ENCODE measurements at places on chromosomes 7 and 10.

- DNase-seq, result no peak
These were observed 65.5 kb upstream of the SRPK2 start for GRCh38 chr7:105454095-105454747.

DNA sequence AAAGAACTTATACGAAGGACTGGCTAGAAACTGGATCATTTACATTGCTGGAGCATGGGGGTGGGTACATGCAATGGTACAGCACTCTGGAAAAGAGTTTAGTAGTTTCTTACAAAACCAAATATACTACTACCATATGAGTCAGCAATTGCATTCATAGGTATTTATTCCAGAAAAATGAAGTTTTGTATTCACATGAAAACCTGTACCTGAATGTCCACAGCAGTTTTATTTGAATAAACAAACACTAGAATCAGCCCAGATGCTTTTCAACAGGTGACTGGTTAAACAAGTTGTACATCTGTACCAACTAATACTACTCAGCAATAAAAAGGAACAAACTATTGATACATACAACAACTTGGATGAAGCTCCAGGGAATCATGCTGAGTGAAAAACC is 3.4 kb downstream of the SCIN start:
- no peak for DNase-seq

- no peak for DNase-seq
These were observed 59.9 kb downstream of the CACUL1 start for GRCh38 chr10:118694848-118695247.

- no peak for DNase-seq
These were observed 39.8 kb downstream of the ELFN1 start for GRCh38 chr7:1709900-1710299.

- peak; percentile 13 for DNase-seq
These were observed 629.1 kb downstream of the PARD3 start for GRCh38 chr10:34185998-34186397.

- DNase-seq, result no peak
These were observed 21.3 kb upstream of the FXYD4 start for GRCh38 chr10:43350156-43350555.

GRCh38 chr10:86878983-86879713 is 78.3 kb downstream of the MMRN2 start:
- DNase-seq, result no peak

DNA sequence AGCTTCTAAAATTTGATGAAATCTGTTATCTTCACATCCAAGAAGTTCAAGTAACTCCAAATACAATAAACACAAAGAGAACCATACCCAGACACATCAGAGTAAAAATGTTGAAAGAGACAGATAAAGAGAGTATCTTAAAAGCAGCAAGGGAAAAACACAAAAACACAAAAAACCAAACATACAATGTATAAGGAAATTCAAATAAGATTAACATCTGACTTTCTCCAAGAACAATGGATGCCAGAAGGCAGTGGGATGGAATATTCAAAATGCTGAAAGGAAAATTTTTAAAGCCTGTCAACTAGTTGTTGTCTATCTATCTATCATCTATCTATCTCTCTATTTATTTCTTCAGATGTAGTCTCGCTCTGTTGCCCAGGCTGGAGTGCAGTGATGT is 72.4 kb upstream of the MKLN1 start:
- no peak for DNase-seq

- peak; percentile 90 for DNase-seq
These were observed 26.5 kb downstream of the GTF2IRD1 start for GRCh38 chr7:74479961-74480829.

DNA sequence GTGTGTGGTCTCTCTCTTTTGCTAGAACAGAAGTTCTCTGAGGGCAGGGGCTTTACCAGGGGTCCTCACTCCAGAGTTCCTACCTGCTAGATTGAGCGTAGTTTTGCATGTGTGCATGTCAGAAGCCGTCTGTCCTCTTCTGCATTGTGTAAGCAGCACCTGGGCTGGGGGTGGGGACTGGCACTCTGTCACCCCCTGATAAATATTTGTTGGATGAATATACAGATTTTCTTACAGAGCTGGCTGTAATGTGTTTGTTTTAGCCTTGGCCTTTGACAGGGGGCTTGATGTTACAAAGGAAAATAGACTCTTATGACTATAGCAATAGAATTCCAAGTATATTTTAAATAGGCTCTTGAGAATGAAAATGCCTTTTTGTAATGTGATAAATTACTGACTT is 46.6 kb downstream of the WDR37 start:
- DNase-seq, result no peak

- DNase-seq, result no peak
These were observed 649 bp downstream of the DNA2 start for GRCh38 chr10:68471063-68471585.

- no peak for DNase-seq
These were observed 176.1 kb downstream of the SH3PXD2A start for GRCh38 chr10:103679096-103679790.

- DNase-seq, result no peak
These were observed 297.8 kb downstream of the ARL4A start for GRCh38 chr7:12985228-12985627.

GRCh38 chr7:12581897-12582296 is 11.4 kb downstream of the SCIN start:
- DNase-seq, result no peak

GRCh38 chr10:43978091-43978490 is 329.4 kb upstream of the ZNF32 start:
- no peak for DNase-seq

DNA sequence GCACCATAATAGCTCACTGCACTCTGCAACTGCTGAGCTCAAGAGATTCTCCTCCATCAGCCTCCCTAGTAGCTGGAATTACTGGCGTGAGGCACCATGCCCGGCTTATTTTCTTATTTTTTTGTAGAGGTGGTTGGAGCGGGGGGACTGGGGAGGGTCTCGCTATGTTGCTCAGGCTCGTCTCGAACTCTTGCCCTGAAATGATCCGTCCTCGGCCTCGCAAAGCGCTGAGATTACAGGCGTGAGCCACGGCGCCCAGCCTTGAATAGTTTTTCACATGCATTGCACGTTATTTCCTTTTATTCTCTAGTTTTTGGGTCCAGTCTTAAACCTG is 526 bp upstream of the LAMTOR4 start:
- DNase-seq, result no peak

- DNase-seq, result no peak
These were observed 83.5 kb downstream of the ADK start for GRCh38 chr10:74234569-74234968.

DNA sequence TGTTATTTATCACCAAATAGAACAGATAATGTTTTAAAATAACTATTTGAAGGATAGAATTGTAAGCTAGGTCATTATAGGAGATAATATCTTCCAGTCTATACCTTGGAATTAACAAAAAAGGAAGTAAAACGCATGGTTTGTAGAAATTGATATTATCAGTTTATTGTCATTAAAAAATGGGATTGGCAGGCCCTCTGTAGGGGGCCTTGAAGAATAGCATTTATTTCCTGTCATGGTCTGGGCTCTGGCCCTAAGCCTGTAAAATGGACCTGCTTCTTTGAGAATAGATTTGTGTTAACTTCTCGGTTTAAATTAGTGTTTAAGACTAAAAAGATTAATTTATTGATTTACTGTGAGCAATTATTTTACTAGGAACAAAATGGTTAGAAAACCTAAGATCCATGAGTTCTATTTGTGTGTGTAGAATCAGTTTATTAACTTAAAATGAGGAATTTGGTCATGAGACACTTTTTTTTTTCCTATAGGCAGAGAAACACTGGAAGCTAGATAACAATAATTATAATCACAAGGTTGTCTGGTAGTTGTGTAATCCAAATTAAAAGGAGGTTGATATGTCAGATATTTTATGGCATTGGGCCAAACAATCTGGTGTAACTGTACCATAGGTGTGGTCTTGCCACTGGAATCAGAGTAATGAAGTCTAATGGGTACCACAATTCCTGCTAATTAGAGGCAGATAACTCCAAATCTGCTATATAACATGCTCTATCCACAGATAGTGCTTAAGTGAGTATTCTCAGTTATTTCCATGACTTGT is 197.4 kb upstream of the FOXP2 start:
- DNase-seq, result no peak

DNA sequence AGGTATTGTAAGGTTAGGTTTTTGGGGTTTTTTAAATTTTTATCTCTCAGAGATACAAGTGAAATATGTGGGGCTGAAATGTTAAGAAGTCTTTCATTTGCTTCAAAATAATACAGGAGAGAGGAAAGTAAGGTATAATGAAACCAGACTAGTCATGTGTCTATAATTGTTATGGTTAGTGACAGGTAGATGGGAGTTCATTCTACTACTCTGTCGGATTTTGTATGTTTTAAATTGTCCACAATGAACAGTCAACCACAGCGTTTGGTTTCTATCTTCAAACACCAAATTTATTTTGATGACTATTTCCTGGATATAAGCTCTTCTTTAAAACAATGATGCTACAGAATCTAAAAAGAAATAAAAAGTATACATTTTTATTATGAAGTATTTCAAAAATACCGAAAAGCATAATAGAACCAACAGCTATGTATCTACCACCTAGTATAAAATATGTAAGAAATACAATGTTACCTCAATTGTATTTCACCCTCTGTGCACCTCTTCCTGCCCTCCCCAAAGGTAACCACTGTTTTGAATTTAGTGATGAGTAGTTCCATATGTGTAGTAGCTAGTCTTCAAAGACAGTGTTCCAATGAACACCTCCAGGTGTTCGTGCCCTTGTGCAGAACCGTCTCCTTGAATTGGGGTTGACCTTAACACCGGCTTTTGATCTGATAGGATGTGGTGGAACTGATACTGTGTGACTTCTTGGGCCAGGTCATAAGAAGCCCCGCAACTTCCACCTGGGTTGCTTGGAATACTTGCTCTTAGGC is 74.8 kb upstream of the CDK1 start:
- DNase-seq, result no peak
